ENCODE measurements at places on chromosomes 6 and 20. TPM values are rescaled to one million over a fixed set of nuclear protein-coding genes. Genes with fewer than 3 reads are reported as not detected.

- DNase-seq = no peak
Measured at GRCh38 chr20:32141465-32141980, 32.0 kb downstream of the TM9SF4 start.

HLA-DOA gene
- total RNA-seq = 2.1 TPM

DNA sequence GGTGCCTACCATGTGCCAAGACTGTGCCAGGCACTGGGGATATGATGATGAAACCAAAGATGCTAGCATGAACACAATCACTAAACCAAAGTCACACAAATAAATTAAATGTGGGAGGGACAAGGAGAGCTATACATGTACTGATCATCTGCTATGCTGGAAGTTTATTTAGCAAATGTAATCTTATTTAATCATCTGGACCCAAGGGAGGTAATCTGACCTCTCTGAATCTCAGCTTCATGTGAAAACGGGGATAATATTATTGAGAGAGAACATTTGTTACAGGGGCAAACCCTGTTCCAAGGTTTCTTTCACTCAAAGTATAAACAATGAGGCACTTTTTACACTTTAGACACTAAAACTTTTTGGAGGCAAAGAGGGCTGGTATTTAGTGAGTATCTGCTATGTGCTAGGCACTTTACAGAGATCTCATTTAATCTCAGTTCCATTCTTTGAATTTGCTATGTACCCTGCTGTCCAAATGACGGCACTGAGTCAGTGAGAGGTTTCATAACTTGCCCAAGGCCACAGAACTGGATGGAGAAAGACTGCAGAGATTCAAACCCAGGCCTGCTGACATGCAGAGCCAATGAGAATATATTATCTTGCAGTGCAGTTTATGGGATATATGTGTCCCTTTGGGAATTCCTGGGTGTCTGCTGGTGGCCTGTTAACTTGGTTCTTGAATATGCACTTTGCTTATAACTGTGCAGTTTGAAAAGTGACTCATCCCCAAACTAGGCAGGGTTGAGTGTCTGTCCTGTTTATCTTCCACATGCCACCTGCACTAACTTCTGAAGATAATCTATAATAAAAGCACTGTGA, 3.3 kb upstream of the ASXL1 start:
- DNase-seq = no peak

- DNase-seq = peak; percentile 65
Measured at GRCh38 chr20:51372176-51372803, 170.2 kb downstream of the NFATC2 start.

GRCh38 chr6:53939830-53940229, 145.0 kb downstream of the LRRC1 start:
- DNase-seq = no peak
